Osteoblast (primary cell): ENCODE measurements at places on chromosomes 7 and 10.

DNA sequence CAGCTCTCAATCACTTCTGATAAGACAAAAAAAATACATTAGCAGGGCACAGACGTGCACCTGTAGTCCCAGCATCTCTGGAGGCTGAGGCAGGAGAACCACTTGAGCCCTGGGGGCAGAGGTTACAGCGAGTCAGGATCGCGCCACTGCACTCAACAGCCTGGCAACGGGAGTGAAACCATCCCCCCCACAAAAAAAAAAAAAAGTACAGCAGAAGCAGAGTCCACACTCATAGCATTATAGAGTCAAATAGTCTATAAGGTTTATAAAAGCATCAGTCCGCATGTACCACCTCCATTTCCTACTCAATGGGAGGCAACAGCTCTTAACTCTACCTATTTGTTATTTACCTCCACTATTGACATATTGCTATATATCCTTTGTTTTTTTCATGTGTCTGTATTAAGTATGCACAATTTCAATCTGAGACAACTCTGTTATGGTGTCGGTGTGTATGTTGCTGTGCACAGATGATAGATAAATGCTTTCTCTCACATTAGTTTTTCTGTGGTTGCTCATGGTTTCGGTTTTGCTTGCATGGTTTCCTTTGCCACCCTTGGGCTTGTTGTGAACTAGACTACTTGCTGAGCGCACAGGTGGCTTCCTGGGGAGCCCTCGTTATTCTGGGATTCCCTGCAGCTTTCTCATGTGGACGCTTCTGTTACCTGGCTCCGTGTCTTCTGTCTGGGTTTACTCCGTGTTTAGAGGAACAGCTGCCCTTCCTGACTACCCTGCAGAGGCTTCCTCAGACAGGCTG lies 40.4 kb downstream of the PROSER2 start:
- DNase-seq, result peak; percentile 35

DNA sequence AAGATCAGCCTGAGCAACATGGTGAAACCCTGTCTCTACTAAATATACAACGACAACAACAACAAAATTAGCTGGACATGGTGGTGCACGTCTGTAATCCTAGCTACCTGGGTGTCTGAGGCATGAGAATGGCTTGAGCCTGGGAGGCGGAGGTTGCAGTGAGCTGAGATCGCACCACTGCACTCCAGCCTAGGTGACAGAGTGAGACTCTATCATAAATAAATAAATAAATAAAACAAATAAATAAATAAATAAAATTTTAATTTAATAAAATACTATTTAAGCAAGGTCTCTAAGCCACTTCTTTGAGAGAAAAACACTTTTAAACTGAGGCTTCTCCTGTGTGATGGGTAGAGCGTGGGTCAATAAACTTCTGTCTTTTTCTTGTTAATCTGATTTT lies 38.3 kb downstream of the MICU1 start:
- DNase-seq, result no peak

GRCh38 chr7:87479951-87480350 lies 4.5 kb upstream of the ABCB4 start:
- DNase-seq, result no peak

- peak; percentile 73 for DNase-seq
Measured at GRCh38 chr10:132302421-132303310, 5.1 kb downstream of the STK32C start.

GRCh38 chr7:6160191-6160623 lies 112.2 kb downstream of the CYTH3 start:
- DNase-seq, result peak; percentile 100
